Naive thymus-derived CD8-positive, alpha-beta T cell (primary cell): ENCODE measurements at places on chromosomes 5 and 9. TPM values are rescaled to one million over a fixed set of nuclear protein-coding genes. Genes with fewer than 3 reads are reported as not detected.

The BTNL8 gene
- not detected for total RNA-seq

The PRDM9 gene
- not detected for total RNA-seq

The GZMA gene
- total RNA-seq: 5.4 TPM

The SMIM33 gene
- not detected for total RNA-seq

The ADRB2 gene
- total RNA-seq: 2.2 TPM

The OR1Q1 gene
- total RNA-seq: 1.1 TPM

The ARID3C gene
- not detected for total RNA-seq

The ST8SIA4 gene
- total RNA-seq: 28.1 TPM

The IER5L gene
- 8.8 TPM for total RNA-seq

The LHX3 gene
- not detected for total RNA-seq

The PGM5 gene
- total RNA-seq: not detected

The COL27A1 gene
- 1.4 TPM for total RNA-seq

The STKLD1 gene
- total RNA-seq: 1.3 TPM

The NEURL1B gene
- total RNA-seq: 0.49 TPM

The C5 gene
- 1.1 TPM for total RNA-seq

The INSYN2B gene
- not detected for total RNA-seq

The SLC46A2 gene
- not detected for total RNA-seq
